ENCODE measurements at places on chromosomes 6 and 20.

DNA sequence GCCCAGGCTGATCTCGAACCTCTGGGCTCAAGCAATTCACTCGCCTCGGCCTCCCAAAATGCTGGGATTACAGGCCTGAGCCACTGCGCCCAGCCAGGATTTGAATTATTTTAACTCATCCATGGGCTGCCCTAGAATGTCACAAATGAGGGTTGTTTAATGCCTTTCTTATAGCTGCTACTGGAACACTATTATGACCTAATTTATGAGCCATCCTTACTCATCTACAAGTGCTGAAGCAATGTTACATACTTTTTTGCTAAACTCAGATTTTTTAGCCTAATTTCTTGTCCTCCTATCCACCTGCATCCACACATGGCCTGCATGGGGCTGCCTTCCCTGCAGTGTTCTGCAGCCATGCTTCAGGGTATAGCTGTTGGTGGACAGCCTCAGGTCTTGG is 59.9 kb downstream of the RTN4IP1 start:
- no peak overlapping the region for H3K4me3 ChIP-seq
- peaks cover 6% of the 10 kb centered on the region for H3K36me3 ChIP-seq
- no peaks in the 10 kb centered on the region for H3K27me3 ChIP-seq
- H3K4me1 ChIP-seq, result no peaks in the 10 kb centered on the region

- no peak overlapping the region for H3K4me3 ChIP-seq
- no peaks in the 10 kb centered on the region for H3K27me3 ChIP-seq
- no peaks in the 10 kb centered on the region for H3K4me1 ChIP-seq
- H3K27ac ChIP-seq, result no peak overlapping the region
- no peaks in the 10 kb centered on the region for H3K36me3 ChIP-seq
Measured at GRCh38 chr6:109701774-109702173, 10.7 kb downstream of the FIG4 start.

DNA sequence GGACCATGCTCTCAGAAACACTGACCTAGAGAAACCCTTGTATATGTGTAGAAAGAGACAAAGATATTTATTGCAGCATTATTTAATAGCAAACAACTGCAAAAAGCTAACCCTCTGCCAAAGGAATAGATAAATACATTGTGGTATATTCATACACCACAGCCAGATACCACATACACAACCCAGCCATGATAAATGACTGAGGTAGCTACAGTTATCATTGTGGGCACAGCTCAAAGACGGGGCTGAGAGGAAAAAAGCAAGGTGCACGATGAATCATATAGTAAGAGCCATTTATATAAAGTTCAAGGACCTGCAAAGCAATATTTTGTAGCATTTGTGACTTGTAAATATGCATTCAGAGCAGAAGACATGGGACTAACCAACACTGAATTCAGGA is 30.8 kb downstream of the RSPO4 start:
- no peak overlapping the region for H3K4me3 ChIP-seq
- no peaks in the 10 kb centered on the region for H3K36me3 ChIP-seq
- no peaks in the 10 kb centered on the region for H3K4me1 ChIP-seq
- no peak overlapping the region for H3K27ac ChIP-seq
- DNase-seq, result no peak

DNA sequence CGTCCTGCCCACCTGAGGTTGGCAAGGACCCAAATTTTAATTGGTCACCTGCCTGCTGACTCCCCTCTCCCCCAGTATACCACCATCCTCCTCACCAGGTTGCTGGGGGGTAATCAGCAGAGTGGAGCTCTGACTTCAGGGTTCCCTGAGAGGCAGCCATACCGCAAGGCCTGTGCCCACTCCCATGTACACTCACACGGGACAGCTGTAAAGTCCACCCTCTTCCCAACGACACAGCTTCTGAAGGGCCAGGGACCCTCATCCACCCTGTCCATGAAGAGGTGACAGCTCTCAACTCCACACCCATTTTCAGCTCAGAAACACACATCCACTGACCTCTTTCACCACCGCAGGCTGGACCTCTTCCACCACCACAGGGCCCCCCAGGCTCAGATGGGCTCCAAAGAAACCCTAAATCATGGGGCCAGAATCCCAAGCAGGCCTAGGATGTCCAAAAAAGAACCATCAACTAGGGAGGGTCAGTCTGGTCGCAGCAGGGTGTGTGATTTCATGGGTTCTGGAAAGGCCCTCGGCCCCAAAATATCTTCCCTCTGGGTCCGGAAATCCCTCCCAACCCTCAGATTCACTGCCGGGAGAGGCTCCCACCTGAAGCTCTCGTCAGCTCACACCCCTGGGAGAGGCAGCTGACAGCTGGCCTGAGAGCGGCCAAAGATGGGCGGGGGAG is 30.0 kb downstream of the TFEB start:
- H3K4me3 ChIP-seq, result peak overlapping the region; percentile 5
- H3K36me3 ChIP-seq, result no peaks in the 10 kb centered on the region
- H3K27me3 ChIP-seq, result no peaks in the 10 kb centered on the region
